ENCODE measurements at places on chromosomes 1 and 21.

DNA sequence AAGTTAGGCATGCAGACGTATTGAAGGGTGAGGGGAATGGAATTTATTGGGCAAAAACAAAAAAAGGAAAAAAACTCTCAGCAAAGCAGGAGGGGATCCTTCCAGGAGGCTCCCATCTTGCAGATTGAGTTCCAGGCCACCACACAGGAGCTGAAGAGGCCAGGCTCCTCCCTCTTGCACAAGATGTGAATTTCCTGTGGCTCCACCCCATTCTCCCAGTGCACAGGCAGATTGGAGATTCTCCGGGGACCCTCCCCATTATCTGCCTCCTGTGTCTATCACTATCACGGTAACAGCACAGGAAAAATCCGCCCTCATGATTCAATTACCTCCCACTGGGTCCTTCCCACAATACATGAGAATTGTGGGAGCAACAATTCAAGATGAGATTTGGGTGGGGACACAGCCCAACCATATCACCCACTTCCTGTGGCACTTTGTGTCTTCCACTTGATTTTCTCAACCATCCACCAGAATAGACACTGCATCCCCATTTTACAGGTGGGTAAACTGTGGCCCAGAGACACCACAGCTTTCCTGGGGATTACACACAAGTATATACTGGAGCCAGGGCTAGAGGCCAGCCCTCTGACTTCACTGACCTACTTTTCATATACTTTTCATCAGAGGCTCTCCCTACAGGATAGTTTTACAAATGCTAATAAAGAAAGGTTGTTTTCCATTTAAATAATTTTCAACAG lies 18.9 kb upstream of the COL6A1 start:
- DNase-seq: no peak

DNA sequence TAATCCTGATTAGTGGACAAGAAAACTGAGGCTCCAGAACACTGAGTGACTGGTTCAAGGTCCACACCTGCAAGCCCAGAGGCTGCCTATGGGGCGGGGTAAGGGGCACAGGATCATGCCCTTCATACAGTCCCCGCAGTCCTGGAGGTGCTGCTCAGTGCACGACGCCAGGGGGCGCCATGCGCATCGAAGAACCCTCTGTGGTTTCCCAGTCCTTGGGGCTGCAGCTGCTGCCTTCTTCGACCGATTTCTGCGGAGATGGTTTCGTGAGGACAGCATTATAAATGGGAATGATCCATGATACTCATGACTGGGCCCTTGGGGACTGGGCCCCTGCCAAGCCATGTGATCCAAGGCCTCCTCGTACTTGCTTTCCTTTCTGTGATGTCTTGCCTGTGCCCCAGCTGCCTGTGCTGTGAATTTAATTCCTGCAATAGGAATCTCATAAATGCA lies 37.1 kb upstream of the ARHGEF10L start:
- peak; percentile 97 for DNase-seq

DNA sequence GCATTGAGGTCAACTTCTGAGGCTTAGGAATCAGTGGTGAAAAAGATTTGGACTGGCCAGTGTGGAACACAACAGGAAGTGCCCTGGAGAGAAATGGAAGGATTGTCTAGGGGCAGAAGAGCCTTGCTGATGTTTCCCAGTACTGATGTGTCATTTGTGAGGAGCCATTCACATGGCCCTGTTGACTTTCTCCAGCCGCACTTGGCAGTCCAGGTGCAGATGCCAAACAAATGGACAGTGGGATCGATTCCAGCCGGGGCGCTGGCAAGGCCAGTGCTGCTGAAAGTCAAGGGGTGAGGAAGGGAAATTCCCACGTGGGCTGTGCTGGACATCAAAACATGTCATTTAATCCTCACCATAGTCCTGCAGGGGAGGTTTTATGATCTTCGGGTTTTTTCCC lies 4.9 kb upstream of the TRIM63 start:
- no peak for DNase-seq

DNA sequence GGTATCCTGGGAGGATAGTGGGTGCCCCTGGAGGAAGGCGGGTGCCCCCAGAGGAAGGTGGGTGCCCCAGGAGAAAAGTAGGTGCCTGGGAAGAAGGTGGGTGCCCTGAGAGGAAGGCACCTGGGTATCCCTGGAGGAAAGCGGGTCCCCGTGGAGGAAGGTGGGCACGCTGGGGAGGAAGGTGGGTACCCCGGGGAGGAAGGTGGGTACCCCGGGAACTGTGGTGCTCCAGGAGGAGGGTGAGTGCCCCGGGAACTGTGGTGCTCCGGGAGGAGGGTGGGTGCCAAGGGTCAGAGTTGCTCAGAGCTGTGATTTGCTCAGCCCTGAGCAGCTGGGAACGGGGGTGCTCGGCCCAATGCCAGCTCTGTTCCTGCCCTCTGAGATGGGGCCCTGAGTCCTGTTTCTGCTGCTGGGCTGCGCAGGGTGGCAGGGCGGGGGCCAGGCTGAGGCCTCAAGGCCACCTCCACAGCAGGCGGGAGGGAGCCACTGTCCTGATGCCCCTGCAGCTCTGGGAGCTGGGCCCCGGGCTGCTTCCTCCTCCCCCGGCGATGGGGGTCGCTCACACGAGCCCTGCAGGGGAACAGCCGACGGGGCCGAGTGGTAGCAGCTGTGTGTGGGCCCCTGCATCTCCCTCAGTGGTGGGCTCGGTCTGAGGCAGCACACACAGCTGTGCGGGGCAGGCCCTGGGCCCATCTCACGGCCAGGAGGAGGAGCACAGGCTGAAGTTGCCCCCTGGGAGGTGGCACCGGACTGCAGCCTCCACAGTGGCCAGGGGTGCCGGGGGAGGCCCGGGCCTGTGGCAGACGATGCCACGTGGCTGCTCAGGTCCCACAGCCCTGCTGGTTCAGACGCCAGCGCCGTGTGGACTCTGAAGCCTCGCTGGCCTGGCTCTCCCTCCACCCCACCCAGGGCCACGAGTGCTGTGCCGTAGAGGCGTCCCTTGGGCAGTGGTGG lies 57.4 kb downstream of the SLX9 start:
- DNase-seq: no peak

DNA sequence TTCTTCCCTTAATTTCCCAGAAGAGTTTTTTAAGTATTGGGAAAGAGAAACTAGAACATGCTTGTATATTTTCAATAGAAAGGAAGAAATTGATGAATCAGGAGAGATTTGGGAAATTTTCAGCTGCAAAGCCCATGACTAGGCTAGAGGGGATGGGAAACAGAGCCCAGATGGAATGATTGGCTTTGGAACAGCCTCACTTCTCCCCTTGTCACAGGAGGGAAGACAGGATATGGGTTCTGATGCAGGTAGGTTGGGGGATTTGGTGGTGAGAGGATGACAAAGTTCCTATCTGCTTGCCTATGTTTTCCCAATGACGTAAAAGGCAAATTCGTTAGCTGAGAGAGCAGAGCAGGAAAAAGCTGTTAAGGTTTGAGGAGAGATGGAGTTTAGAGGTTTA lies 31.0 kb upstream of the ARID1A start:
- DNase-seq: no peak

GRCh38 chr1:161282991-161283390 lies 24.4 kb downstream of the PCP4L1 start:
- DNase-seq: no peak

DNA sequence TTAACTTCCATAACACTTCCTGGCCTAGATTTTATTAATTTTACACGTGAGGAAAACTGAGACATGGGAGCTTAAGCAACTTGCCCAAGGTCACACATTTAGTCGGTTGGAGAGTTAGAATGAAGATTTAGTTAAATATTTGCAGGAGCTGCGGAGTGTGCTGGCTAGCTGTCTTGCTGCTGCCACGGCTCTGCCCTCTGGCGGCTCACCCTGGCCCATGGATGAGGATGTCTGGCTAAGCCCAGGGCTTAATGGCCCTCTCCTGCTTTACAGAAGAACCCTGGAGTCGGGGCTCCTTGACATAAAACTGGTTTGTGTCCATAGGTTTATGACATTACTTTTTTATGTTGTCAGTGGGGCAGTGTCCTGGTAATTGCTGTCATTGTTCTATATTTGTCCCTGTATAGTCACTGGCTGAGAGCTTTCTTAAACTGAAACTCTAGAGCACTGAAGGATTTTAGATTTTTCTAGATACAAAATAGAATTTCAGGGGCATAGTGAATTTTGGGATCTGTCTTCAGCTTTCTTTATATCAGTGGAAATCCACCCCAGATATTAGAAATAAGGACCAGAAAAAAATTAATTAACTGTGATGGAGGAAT lies 88.9 kb upstream of the WLS start:
- peak; percentile 92 for DNase-seq

DNA sequence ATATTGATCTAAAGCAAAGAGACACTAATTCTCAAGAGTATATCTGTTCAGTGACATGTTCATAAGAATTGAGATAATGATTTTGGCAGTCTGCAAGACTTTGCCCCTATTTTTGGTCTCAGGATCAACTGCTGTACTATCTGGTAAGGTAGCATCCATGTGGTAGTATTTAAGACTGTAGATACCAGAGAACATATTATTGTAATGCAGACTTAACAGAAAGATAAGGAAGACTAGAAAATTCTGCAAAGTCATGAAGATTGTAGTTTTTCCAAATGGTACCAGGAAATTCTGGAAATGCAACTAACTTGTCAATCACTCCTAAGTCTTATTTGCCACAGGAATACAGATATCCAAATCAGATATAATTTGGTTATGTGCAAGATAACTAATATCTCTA lies 35.1 kb downstream of the RNF2 start:
- DNase-seq: no peak

DNA sequence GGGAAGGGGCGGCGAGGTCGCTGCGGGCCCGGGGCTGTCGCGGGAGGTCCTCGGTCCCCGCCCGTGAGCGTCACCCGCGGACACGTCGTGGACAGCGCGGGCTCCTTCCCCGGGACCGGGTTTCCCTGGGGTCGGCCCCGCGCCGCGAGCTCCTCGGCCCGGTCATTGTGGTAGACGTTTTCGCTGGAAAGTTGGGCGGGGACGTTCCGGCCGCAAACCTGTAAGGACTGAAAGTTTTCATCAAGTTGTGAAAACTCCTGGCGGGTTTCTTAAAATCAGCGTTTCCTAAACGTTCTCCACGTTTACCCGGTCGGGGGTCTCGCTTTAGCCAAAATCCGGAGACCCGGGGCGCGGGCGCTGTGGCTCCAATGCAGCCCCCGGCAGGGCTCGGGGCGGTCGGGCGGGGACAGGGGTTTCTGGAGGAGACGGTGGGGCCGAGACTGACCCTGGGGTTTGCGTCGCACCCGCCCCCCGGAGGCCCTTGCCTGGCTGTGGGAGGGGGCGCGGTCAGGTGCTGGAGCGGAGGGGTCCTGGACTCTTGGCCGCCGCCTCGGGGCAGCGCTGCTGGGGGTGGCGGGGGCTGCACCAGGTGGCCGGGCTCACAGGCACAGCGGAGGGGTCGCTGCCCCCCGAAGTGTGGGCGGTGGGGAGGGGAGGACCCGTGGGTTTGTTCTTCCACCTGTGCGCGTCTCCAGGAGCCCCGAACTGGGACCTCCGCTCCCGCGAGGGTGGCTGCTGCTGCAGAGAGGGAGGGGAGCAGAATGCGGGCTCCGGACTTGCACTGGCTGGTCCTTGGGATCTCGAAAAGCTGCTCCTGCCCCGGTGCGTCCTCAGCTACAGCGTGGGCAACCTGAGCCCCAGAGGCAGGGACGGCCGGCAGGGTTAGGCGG lies 827 bp downstream of the PRKCZ start:
- peak; percentile 70 for DNase-seq

All from endodermal cell (in vitro differentiated cells).